ENCODE measurements at places on chromosomes 7 and 10.

- DNase-seq: no peak
These were observed 12.6 kb upstream of the CNOT4 start for GRCh38 chr7:135522509-135522908.

DNA sequence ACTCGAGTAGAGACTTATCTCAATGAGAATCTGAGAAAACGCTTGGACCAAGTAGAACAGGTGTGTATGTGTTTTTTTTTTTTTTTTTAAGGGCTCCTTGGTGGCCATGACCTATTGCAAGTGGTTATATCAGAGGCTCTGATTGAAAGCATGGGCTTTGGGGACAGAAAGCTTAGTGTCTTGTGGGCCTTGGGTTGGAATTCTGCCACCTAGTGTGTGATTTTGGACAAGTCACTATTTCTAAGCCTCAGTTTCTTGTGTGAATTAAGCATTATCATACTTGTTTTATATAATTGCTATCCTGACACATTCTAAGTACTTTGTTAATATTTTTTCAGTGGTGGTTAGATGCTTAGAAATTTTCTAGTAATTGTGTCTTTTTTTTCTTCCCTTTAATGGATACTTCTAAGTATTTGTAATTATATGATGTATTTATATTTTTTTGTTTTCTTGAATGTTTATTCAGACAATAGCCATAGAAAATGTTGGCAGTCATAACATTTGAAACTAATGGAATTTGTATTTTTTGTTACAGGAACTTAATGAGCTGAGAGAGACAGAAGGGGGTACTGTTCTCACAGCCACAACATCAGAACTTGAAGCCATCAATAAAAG is 33.1 kb downstream of the SMC3 start:
- peak; percentile 74 for DNase-seq

GRCh38 chr10:97768322-97769315 is 3.2 kb downstream of the SFRP5 start:
- DNase-seq: no peak

DNA sequence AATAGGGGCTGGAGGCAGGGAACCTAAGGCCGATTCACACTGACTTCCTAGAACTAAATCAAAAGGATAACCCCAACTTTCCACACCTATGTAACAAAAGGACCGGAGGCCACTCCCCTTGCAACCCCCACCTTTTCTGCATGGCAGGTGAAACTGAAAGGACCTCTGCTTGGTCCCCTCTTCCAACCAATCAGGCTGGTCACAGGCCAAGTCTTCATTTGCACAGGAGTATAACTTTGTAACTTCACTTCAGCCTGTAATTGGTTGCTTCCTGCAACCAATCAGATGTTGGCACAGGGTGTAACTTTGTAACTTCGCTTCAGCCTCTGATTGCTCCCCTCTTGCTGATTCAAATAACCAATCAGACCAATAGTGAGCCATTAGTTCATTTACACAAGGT is 190.0 kb downstream of the FAM107B start:
- no peak for DNase-seq

DNA sequence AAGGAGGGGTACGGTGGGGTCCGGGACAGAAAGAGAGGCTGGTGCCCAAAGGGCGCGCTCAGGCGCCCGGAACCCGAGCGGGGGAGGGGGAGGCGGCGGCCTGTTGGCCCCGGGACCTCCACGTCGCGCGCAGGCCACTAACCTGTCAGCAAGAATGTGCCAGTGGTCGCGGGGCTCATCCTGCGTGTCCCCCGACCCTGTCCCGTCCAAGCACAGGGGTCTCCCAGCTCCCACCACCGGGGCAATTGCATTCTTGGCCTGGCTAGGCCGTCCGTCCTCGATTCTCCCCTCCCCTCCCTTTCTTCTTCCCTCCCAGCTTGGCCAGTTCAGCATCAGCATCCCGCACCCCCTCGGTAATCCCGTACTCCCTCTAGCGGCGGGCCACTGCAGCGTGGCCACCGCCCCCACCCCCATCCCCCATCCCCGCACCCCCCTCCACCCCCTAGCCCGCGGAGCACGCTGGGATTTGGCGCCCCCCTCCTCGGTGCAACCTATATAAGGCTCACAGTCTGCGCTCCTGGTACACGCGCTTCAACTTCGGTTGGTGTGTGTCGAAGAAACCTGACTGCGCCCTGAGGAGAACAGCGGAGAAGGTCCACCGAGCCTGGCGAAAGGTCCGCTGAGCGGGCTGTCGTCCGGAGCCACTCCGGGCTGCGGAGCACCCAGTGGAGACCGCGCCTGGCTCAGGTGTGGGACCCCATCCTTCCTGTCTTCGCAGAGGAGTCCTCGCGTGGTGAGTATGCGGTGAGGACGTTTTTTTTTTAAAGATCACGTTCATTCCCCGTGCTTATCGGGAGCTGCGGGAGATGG is at the start of gene SGCE:
SGCE (minus strand) TSS at position 286 of the 810 bp plus-strand sequence; CDS start at position 251, 35 bp downstream.
- DNase-seq: peak; percentile 78

DNA sequence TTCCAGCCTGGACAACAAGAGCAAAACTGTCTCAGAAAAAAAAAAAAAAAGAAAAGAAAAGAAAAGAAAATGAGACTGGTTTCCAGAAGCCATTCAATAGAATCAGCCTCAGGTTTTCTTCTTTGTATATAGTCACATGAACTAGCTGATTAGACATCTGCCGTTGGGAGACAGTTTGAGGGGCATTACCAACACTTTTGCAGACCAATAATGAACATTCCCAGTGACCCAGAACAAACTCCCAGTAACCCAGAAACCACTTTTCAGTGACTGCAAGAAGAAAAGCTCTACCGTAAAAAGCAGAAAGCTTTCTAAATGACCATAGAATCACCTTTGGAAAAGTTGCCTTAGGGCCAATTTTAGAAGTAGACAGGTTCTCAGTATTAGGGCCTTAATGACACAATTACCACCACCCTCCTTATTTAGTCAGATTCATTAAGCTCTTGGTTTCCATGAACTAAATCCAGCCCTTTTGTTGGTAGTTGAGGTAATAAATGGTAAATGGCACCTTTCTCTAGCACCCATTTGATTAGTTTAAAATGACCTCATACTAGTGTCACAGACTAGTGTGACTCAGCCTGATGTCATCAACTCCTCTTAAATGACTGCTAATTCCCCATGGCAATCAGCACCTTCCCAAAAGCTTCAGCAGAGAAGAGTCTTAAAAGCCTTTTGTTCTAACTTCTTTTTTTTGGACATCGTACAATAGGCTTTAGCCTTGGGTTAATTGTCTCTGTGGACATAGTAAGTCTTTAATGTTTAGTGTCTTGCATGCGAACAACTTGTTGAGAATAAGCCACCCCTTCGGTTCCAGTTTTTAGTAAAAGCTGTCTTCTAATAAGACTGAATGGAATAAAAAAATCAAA is 33.6 kb upstream of the XRCC2 start:
- DNase-seq: no peak

- DNase-seq: no peak
These were observed 157.5 kb upstream of the TNS3 start for GRCh38 chr7:47739301-47739875.

GRCh38 chr10:75613685-75614504 is 182.5 kb downstream of the LRMDA start:
- no peak for DNase-seq

- DNase-seq: no peak
These were observed 410.4 kb downstream of the INHBA start for GRCh38 chr7:41292487-41292886.

DNA sequence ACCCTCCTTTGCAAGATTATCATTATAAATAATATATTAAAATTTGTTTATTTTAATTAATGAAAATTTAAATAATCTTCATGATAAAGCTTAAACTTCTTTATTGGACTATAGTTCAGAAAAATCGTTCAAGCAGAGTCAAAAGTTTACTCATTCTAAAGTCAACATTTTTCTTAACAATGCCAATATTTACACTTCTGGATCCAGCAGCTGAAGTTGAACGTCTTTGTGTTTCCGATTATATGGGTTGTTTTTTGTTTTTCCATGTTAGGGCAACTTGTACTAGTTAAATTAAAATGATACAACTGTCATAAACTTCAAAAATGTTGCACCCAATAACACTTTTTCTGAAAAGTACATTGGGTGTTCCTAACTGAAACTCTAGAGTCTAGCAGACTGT is 43.8 kb downstream of the GRB10 start:
- DNase-seq: no peak

DNA sequence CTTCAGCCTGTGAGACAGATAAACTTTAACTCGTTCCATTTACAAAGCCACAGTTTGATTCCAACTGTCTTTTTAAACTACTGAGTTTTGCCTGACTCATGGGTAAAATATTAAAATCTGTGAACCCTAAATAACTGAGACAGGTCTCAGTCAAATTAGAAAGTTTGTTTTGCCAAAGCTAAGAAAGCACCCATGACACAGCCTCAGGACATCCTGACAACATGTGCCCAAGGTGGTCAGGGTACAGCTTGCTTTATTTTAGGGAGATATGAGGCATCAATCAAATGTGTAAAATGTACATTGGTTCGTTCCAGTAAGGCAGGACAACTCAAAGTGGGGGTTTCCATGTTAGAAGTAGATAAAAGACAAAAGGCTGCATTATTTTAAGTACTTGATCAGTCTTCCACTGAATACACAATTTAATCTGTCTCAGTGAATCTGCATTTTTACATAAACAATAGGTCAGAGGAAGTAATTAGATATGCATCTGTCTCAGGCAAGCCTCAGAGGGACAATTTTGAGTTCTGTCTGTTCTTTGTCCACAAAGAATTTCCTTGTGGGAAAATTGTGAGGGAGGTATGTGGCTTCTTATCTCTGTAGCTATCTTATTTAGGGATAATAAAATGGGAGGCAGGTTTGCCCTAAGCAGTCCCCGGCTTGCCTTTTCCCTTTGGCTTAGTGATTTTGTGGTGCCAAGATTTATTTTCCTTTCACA is 11.0 kb upstream of the PIP start:
- peak; percentile 42 for DNase-seq

DNA sequence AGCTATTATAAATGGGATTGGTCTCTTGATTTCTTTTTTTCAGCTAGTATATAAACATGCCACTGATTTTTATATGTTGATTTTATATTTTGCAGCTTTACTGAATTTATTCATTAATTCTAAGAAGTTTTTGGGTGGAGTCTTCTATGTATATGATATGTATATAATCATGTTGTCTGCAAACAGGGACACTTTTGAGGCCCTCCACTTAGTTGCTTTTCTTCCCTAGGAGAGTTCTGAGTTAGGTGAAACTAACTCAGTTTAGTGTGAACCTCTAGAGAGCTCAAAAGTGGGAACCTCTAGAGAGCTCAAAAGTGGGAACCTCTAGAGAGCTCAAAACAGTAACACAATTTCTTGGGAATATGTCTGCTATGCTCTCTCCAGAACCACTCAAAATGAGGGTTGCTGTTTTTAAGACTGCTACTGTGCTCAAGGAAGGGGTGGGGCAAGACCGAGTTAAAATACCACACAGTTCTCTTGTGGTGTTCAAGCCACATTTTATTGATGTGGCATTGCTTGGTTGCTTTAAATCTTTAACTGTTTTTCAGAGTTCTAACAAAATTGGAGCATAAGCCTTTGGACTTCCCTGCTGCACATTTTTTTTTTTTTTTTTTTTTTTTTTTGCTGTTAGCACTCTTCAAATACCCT is 13.2 kb downstream of the CCDC7 start:
- DNase-seq: no peak

DNA sequence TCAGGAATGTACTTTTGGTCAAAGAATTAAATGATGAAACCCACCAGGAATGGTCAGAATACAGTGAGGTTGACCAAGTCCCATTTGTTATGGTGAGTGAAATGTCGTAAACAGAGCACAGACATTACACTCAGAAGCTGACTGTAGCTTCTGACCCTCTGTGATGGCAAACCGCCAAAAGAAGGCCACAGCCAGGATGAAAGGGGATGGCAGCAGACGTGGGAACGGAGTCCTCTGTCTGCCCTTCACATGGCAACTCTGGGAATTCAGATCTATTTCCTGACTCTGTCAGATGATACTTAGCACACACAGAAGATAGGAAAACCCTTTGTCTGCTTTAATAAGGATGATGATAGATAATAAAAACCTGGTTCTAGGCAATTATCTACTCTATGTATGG is 757.1 kb downstream of the SORCS3 start:
- DNase-seq: no peak

- DNase-seq: no peak
These were observed 40.6 kb upstream of the TSPAN13 start for GRCh38 chr7:16712916-16713315.

- DNase-seq: peak; percentile 40
These were observed 825 bp downstream of the ZNF862 start for GRCh38 chr7:149838992-149839408.

DNA sequence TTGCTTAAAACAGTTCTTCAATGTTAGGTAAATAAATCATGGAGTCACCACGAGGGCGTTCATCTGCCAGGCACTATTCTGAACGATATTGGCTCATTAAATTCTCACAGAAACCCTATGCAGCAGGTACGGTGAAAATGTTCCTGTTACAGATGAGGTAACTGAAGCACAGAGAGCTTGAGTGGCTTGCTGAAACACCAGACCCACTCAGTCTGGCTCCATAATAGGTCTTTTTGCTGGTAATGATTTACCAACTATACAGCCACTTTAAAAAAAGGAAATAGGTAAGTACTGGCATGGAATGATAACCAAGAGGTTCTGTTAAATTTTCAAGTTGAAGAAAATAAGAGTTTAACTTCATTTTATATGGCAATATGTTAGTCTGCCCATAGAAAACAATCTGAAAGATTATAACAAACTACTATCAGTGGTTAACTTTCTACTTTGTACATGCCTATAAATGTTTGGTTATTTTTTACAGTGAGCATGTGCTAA is 1.3 kb upstream of the TM9SF3 start:
- no peak for DNase-seq

GRCh38 chr10:127041552-127041951 is 136.3 kb downstream of the DOCK1 start:
- DNase-seq: peak; percentile 85

- DNase-seq: no peak
These were observed 121.3 kb downstream of the MBL2 start for GRCh38 chr10:52651293-52651692.

DNA sequence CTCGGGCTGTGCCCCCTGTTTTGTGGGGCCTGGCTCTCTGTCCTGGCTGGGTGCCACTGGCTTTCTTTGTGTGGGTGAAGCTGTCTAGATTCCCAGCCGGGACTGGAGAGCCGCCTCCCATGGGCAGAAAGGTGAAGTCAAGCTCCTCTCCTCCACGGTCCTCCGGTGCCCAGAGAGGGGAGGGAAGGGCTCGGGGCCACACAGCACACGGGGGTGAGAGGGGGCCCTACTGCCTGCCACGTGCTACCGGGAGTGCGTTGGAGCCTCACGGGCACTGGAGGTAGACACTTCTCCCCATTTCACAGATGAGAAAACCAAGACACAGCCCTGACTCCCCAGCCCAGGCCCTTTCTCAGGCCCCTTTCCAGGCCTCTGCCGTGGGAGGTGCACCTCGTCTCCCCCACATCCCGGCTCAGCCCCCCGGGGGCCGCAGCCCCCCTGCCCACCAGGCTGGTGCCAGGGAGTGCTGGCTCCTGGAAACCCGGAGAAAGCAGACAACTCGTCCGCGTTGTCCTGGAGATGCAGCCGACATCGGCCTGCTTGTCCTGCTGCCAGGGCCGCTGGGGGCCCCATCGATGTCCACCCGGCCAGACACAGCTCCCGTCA is 55.8 kb downstream of the UNCX start:
- DNase-seq: no peak

- DNase-seq: no peak
These were observed 33.7 kb downstream of the DDC start for GRCh38 chr7:50531401-50531911.
